Cardiac septum (tissue), 1 donor: ENCODE measurements at places on chromosomes 5 and 9.

DNA sequence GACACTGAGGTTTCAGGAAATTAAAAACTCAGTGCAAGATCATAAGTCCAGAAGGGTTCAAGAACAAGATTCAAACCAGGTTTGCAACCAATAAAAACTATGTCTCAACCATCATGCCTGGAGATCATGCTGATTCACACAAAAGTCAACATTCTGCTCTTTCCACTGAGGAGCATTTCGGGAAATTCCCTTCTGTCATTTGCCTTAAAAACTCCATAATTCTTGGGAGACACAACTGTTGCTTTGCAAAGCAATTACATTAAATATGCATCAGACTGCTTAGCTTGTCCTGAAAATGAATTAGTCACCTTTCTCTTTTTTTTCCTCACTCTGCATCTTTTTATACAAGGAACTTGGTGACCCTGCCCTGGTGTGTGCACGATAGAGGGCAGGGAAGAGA lies 275.9 kb upstream of the ZNF462 start:
- no peak for DNase-seq

- DNase-seq, result no peak
These were observed 16.5 kb upstream of the DMRT3 start for GRCh38 chr9:959914-960313.

DNA sequence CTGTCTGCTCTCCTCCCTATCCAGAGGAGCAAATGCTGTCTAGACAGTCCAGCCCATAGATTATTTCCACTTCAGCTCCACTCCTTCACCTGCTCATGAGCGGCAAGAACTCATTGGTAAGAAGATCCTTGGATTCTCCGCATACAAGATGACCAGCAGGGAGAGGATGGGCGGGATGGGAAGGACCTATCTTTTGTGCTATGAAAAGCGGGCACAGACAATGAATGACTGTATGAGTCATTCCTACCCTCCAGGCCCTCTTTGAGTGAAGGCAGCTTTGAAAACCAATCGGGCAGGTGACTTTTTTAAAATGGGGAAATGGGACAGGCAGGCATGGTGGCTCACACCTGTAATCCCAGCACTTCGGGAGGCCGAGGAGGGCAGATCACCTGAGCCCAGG lies 49.4 kb downstream of the SMIM23 start:
- no peak for DNase-seq

DNA sequence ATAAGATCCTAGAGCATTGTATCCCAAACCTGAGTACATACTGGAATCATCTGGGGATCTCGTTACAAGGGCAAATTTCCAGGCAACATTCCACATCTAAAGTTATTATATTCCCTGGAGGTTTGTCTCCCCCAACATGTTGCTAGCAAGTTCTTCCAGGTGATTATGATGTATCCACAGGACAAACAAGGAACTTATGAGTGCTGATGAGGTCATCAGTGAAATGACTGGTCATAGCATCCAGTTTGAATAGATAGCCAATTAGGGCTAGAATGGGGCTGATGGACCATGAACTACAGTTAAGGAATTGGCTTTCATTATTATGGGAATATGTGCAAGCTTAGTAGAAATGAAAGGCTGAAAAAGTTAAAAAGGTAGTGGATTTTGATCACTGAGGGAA lies 115.2 kb downstream of the CWC27 start:
- no peak for DNase-seq

DNA sequence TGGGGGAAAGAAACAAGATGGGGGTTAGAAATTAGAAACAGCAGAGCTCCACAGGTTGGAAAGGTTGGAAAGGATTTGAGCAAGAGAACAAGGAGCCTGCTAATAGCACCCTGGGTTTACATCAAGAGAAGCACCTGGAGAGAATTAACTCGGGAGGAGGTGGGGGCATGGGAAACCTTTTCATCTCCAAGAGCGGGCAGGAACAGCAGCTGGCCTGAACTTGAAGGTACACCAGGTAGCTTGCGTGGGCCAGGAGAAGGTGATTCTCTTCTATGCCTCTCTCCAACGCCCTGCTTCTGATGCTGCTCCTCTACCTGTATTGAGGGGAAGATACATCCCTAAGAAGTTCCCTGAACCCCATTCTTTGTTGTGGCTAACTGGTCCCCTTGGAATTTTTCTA lies 37.1 kb upstream of the GLRX start:
- no peak for DNase-seq

GRCh38 chr9:87556821-87557220 lies 59.2 kb downstream of the DAPK1 start:
- DNase-seq, result no peak
